ENCODE measurements at places on chromosomes 2 and 18. TPM values are rescaled to one million over a fixed set of nuclear protein-coding genes. Genes with fewer than 3 reads are reported as not detected.

DNA sequence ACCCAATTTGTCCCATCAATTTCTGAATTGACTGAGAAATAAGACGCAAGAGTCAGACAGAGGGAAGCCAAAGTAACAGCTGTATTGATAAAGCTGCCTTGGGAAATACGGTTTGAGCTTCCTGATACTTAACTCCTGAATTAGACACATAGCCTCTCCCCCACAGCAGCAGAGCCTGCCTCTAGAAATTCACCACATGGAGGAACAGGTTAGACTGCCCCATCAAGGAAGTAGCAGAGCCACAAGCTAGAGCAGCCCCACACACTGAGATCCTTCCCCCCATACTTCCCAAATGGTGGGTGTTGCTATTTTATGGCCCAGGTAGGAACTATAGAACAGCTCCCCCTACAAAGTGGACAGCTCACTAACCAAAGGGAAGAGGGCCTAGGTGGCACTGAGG is 220.0 kb downstream of the SMAD2 start:
- no peak for DNase-seq

DNA sequence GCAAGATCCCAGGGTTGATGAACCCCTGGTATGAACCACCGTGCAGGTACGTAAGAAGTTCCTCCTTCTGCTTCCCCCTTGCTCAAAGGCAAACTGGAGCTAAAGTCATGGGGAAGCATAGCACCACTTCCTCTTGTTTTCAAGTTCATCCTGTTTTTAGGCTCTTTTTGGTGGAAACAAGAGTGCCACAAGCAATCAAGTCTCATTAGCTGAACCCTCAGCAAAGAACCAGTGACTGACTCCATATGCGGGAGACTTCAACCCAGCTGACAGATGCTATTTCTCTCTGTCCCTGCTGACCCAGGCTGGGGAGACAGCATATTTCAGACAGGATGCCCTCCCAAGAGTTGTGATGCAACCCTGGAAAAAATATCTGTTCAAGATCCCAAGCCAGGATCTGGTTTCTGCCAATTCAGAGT is 47.7 kb downstream of the BCL2 start:
- DNase-seq, result no peak

- DNase-seq, result no peak
Observed at GRCh38 chr2:229712136-229712535, 2.2 kb downstream of the DNER start.

- DNase-seq, result no peak
Observed at GRCh38 chr2:8328217-8328616, 353.6 kb upstream of the ID2 start.

DNA sequence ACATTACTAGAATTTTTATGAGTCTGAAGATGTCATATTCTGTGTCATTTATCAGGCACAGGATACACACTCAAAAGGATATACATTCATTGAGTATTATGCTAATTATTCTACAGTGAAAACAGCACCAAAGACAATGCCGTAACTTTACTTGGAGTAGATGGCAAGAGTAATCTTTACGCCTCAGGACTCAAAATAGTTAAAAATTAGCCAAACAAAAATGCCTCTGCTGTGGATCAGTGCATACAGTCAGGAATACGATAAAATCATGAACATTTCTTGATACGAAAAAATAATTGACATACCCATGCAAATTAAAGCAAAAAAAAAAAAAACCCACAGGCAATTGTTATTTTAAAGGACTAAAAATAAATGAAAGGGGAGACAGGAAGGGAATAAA is 129.7 kb downstream of the NETO1 start:
- no peak for DNase-seq

GRCh38 chr2:26507088-26507487 is 29.2 kb upstream of the OTOF start:
- no peak for DNase-seq

DNA sequence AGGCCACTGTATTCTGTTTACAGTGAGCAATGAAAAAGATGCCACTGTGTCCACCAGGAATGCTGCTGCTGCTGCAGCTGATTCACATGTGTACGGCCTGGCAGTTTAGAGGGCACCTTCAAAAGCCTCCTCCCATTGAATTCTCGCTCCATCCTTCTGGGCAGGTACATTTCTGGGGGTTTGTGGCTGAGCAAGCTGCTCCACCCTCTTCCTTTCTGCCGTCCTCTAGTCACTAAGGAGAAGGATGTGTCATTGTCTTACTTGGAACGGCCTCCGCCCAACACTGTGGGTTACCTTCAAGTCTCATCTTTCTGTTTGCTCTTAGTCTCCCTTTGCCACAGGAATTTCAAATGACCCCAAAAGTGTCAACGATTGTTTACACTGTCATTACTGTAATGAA is 182.0 kb downstream of the ZBTB7C start:
- DNase-seq, result no peak

DNA sequence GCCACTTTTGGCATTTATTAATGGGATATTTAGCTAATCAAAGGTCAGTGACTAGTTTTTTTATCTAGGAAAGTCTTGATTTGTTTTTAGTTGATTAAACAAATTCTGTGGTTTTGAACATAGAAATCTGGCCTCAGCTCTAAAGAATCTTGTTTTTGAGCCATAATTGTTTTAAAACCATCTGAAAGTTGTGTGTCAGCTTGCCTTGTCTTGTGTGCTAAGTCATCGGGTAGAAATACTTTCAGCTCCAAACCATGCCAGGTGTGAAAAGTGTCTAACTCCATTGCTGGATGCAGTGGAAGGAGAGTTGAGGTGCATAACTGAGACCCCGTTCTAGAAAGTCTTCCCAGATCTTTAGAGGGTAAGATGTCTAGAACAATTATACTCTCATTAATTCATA is 22.7 kb downstream of the FARP2 start:
- no peak for DNase-seq

The TLX2 gene
- not detected for total RNA-seq

The POTEI gene
- not detected for total RNA-seq

The HOXD10 gene
- not detected for total RNA-seq

The ALPG gene
- not detected for total RNA-seq

The ZBTB7C gene
- total RNA-seq, result 2.1 TPM

The BBS5 gene
- total RNA-seq, result 7.5 TPM

The IL1A gene
- total RNA-seq, result not detected

The MROH2A gene
- not detected for total RNA-seq
